ENCODE measurements at places on chromosomes 7 and 10.

GRCh38 chr10:104084482-104085142 is 1.1 kb downstream of the COL17A1 start:
- no peak for DNase-seq

DNA sequence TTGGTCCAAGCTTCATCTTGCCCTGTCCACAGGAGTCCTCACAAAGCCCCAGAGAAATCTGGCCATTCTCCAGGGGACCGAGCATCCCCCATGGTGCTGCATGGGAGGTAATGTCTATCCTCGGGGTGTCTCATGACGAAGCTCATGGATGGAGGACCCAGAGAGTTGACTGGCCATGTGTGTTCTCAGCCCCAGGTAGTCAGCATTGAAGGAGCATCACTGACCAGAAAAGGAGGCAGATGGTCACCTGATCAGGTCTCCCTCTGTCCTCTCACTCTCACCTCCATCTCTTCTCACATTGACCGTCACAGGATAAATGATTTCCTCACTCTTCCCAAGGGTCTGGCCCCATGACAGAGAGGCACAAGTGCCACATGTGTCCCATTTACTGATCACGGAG is 33.4 kb upstream of the GDF10 start:
- DNase-seq = no peak

DNA sequence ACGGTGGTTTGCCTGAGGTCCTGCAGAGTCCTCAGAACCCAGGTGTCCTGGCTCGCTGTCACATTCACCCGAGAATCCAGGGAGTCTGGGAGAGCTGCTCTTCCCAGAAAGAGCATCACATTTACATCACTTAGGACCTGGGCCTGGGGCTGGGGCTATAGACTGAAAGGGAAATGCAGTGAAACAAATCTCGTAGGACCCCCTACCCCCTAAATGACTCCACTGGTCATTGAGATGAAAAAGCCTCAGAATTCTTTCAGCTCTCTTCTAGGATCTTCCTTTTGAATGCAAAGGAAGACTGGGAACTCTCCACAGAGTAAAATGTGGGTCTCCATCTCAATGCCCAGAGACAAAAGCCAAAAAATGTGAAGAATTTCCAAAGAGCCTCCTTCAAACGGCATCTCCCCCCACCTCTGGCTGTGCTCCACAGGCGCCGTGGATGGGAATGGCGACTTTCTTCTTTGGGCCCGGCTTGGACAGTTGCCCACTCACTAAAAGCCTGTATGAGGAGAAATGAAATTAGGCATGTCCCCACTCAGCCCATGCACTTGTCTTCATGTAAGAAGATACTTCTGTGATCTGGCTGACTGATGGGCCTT is 49.0 kb upstream of the PODXL start:
- DNase-seq = no peak

GRCh38 chr10:26557641-26558014 is 119.5 kb downstream of the APBB1IP start:
- no peak for DNase-seq

- DNase-seq = peak; percentile 89
Measured at GRCh38 chr10:80187465-80188409, 17.6 kb downstream of the ANXA11 start.

DNA sequence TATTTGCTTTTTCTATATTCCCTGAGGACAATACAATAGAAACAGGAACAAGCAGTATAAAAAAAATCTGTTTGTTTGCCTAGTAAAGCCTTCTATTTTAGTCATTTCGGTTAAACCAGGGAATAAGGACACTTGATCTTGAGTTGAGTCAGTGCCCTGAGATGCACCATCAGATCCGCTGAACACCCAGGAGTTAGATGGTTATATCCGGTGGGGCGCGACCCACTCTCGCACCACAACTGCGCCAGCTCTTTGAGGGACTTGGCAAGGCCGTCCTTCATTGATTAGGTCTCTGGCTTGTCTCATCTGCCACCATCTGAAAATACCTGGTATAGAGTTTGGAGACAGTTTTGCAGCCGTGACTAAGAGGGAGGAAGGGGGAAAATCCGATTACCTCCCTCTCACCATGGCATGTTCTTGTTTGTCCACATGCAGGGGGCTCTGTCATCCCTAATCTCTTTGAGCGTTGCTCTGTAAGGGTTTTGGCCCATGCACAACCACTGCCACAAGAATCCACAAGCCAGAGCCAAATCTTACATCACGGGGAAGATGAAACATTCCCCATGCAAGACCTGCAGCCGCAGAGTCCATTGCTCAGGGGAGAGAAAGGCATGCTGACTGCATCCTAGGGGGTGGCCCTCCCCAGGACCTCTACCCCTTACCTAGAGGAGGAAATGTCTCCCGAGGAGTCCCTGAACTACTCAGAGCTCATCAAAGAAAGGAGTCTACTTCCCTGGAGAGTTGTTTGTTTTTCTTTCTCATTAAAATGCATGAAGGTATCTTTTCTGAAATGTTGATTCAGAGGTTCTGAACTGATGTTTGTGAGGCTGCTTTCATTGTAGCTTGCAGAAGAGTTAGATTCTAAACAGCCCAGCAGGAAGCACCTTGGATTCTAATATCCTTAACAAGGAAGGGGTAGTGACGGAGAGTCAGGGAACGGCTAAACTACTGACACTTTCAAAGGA is 101.6 kb upstream of the FAM171A1 start:
- no peak for DNase-seq

- DNase-seq = peak; percentile 38
Measured at GRCh38 chr7:4683043-4683883, 1.2 kb downstream of the FOXK1 start.

DNA sequence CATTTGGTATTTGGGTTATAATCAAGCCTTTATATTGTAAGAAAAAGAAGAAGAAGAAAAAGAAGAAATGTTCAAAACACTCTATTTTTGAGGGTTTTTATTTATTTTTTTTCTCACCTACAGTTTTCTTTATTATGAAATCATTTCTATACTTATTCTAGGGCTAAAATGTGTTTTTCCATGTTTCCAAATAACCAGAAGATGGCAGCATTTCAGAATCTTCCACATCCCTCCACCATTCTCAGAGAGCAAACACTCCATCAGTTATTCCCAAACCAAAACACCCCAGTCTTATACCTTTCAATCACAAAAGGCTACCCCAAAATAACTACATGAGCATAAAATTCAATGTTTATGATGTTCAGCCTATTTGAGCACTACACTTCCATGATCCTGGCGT is 38.7 kb upstream of the PPP1R17 start:
- peak; percentile 12 for DNase-seq

GRCh38 chr10:9615189-9615588 is 1402.5 kb upstream of the CELF2 start:
- DNase-seq = no peak

DNA sequence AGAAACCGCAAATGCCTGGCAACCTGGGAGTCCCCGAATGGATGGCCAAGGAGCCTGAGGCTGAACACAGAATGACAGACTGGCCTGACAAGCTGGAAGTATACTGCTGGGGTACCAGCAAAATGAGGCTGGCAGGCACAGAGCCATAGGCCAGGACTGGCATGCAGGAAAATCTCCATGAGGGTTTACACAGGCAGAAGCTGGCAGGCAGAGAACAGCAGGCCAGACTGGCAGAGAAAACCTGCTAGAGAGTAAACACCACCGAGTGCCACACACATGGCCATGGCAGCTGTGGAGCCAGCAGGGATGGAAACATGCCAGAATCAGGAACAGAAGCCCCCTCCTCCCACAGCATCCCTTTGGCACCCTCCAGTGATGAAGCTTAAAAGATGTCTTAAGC is 63.4 kb downstream of the CRPPA start:
- DNase-seq = no peak

DNA sequence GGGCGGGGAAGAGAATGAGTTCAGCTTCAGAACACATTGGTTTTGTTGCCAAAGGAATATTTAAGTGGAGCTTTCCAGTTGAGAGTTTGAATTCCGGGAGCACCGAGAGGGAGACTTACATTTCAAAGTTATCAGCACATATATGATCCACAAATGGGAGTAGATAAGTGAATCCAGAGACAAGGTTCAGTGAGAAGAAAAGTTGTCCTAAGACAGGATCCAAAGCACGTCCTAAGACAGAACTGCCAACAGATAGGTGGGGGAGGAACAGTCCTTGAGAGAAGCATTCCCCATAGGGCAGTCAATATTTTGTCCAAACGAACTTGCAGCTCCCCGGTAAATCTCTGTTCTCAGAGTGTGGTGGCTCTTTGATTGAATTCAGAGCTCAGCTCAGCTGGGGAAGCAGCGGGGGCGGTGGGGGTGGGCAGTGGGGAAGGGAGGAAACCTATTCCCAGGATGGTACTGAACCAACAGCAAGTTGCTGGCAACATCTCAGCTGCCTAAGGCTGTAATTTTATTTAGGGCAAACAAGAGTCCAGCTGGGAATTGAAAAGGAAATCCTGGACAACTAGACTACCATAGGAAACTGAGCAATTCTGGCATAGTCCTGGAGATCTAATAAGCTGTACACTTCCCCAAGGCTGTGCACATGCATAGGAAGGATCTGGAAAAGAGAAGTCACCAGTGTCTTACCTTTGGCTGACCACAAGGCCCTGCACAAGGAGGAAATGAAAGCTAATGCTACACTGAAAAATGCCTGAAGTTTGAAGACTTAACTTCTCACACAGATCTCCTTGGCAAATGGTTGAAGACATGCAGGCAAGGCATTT is 94.2 kb upstream of the CXCL12 start:
- peak; percentile 4 for DNase-seq

DNA sequence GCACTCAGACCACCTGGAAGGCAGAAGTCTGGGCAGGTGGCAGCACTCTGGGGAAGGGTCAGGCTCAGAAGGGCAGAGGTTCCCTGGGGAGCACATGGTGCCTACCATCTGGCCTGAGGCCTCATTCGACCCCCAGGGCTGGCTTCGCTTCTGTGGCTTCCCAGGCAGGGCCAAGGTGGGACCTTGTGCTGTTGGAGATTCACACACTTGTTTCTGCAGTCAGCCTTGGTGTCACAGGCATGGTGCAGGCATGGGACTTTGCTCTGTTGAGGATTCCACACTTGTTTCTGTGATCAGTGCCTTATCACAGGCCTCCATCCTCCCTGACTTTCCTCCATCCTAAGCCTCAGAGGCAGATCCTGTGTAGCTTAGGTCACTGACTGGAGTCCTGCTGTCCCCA is 11.3 kb upstream of the FAM241B start:
- no peak for DNase-seq

DNA sequence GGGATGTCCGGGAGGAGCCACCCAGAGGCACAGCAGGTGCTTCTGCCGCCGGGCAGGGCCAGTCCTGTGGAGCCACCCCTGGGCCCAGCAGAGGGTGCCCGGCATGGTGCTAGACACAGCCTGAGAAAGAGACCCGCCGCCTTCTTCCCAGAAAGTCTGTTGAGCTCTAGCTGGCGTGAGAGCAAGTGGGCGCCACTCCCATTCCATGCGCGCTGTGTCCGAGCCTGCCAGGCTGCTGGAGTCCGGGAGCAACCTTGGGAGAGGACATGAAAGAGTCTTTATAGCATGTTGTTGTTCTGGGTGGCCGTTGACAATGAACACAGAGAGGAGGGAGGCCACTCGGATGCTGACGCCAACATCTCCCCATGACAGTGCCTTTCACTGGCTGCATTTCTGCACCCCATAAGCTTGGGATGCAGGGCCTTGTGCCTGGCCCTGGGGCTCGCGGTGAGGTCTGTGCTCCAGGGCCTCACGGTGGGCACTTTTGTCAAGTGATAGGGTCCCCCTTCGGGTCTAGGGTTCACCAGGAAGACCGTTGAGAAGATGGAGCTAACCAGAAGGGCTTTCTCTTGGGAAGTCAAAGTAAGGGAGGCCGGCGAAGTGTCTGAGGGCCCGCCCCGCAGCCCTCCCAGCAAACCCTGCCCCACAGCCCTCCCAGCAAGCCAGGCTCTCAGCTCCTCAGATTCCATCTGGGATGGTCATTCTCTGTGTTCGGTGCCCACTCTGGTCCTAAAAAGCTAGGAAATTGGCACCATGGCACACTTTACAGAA is 47.3 kb downstream of the NKX6-2 start:
- no peak for DNase-seq

- no peak for DNase-seq
Measured at GRCh38 chr10:34262985-34263384, 552.1 kb downstream of the PARD3 start.

All from hematopoietic multipotent progenitor cell treated with erythropoietin and hydrocortisone succinate and interleukin-3 and kit ligand, for 4 days (in vitro differentiated cells).